ENCODE measurements at places on chromosomes 7 and 10.
A peak's percentile ranks its signal among the peaks of the same experiment; 100 is the strongest.

- no peak for DNase-seq
Measured at GRCh38 chr7:113799896-113800295, 118.9 kb downstream of the PPP1R3A start.

GRCh38 chr10:122276611-122277208, 5.6 kb downstream of the BTBD16 start:
- DNase-seq = peak; percentile 84

DNA sequence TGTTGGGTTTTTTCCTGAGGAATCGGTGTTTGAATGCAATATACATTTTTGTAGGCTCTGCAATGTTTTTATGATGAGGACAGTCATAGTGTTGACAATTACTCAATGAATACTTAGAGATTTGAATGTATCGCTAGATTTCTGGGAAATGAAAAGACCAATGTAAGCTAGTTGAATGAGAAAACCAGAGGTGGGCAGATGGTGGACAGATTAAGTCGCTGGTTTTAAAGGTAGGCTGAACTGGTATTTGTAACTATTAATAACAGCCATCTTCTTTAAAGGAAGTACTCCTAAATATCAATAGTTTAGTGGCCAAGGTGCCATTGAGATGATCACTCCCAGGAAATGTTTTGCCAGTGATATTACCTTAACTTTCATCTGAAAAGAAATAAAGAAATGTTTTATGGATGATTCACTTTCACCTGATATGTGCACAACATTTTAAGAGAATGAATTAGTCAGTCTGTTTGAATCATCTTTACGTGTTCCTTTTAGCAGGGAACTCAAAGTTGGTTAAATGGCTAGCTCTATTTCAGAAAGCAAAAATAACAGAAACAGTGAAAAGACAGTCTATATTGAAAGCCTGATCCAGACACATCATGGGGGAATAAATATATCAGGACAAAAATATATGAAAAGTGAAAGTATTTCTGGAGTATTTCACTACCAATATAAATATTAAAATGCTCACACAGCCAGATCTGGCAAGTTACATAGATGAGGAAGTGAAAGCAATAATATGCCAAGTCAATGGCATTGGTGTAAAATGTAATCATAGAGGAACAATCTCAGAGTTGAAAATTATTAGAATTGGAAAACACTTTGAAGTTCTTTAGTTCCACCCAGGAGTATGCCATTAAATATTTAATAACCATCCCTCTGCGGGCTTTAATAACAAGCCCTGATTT, 20.7 kb downstream of the MET start:
- DNase-seq = no peak

DNA sequence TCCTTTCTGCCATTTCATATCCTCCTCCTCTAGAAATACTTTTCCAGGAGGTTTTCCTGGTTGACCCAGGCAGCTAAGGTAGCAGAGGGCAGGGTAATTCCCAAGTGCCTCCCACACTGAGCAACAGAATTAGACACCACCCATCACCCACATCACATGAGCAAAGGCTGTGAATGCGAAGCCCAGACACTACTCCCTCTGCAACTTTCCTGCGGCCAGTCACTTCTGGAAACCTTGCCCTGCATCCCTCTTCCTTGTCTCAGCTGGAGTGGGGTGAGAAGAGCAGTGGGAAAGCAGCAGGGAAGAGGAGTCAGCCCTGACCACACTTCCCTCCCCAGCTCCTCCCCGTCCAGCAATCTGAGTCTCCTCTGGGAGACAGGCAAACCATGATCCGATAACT, 15.2 kb downstream of the TMEM176B start:
- DNase-seq = no peak

- no peak for DNase-seq
Measured at GRCh38 chr7:9796241-9796640, 1177.4 kb upstream of the PHF14 start.

DNA sequence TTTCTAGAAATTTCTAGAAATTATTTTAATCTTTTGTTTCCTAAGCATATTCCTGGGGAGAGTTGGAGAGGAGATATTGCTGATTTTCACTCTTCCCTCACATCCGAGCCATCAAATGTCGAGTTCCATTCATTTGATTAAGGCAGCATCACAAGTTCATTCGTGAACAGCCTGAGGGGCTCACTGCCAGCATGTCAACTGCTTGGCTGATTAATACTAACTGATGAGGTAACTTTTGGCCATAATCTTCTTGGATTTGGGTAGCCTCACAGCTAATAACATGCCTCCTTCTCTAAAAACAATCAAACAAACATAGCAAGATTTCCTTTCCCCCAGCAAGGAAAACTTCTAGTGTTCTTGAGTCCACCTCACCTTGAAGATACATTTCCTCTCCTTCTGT, 87.1 kb upstream of the AFAP1L2 start:
- DNase-seq = no peak

DNA sequence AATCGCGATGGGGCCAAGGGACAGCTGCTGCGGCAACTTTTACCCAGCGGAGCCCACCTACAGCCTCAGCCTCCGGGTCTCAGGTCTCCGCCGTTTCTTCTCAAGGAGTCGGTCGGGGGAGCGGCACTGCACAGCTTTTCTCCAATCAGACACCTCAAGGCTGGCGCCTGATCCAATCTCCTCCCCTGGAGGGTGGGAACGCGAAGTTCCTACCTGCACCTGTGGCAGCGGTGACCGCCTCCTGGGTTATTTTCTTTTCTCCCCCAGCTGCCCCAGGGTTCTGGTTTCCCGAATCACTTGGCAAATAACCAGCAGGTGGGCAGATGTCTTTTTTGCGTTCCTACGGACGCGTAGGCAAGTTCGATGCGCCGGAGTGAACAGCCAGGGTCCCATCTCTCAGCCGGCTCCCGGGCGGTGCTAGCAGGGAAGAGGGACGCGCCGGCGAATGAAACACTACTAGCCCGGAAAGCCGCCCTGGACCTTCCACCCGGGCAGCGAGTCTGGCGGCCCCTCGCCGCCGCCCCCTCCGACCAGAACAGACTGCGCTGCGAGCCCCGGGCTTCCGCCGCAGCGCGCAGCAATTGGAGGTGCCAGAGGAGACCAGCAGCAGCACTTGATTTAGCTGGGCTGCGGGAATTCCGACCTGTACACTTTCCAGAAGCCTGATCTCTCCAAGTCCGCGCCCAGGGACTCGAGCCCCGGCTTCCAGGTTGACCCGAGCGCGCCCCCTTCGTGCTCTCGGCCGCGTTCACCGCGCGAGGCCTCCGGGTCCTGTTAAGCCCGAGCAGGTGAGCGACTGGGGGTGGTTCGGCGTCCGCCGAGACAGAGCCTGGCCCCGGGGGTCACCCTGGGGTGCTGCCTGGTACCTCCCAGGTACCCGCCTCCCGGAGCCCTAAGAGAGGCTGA, at the start of gene PRR15:
Gene PRR15 (plus strand): TSS at position 246 of the 906 bp plus-strand sequence. CDS start 2,495 bp downstream, outside the sequence.
- peak; percentile 96 for DNase-seq

DNA sequence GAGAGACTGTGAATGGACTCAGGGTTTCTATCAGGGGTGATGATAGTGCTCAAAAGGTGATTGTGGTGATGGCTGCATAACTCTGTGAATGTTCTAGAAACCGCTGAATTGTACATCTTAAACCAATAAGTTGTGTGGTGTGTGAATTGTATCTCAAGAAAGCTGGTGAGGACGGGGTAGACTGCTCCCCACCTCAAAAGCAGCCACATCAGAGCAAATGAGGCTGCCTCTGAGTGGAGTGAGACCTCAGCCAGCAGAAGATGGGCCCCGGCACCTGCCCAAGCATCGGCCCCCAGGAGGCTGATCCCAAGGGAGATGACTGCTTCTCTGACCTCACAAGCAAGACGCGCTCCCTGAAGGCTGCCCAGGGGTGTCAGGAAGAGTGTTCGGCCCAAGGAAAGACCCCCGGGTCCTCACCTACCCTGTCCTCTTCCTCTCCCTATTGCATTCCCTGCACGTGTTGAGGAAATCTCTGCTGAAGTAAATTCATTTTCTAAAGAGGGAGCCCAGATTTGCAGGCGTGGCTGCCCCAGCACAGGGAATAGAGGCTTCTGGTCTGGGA, 279.3 kb upstream of the SHH start:
- DNase-seq = no peak

DNA sequence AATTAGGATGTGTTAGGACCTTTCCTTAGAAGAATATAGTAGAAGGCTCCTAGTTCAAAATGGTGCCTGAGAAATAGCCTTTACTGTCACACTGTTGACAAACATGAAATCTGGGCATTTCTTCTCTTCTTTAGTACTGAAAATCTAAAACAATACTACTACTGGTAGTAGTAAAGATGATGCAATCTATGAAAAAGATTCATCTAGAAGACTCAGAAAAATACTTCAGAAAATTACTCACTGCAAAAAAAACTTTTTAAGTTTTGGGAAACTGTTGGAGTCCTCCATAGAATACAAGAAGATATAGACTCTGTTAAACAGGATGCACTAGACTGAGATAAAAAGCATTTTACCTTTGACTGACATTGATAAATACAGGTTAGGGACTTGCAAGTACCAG, 67.1 kb downstream of the NRF1 start:
- DNase-seq = no peak

DNA sequence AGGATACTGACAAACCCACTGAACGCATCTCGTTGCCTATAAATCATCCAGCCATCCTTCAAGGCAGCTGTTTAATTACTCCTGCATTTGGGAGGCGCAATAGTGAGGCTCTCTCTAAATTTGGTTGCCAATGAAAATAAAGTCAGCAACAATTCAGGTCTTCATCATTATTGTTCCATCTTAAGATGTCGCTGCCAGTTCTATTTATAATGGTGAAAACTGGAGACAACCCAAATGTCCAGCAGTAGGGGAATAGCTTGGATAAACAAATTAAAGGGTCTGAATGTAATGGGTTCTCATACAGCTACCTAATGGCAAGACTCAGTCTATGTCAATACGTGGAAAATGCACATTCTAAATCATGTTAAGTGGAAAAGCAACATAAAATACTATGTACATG, 120.1 kb upstream of the PLXNA4 start:
- no peak for DNase-seq

DNA sequence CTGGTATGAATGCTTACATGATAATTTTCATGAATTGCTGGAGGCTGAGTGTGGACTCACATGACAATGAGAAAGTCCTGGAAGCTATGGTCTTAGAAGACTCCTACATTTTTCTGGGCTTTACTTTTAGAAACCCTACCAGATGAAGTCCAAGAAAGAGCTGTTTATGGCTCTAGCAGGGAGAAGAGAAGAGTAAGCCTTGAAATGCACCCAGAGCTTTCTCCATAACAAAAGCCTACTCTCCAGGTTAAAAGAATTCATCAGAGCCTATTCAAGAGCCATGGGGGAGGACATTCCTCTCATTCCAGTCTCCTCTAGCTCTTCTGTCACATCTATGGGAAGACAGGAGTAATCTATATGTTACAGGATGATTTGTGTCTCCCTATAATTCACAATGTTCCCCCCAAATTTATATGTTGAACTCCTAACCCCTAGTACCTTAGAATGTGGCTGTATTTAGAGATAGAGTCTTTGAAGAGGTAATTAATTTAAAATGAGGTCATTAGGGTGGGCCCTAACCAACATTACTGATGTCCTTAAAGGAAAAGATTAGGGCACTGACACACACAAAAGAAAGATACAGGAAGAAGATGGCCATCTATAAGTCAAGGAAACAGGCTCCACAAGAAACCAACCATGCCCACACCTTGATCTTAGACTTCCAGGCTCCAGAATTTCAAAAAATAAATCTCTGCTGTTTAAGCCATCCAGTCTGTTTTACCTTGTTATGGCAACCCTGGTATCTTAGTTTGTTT, 193.8 kb upstream of the PTER start:
- peak; percentile 66 for DNase-seq

DNA sequence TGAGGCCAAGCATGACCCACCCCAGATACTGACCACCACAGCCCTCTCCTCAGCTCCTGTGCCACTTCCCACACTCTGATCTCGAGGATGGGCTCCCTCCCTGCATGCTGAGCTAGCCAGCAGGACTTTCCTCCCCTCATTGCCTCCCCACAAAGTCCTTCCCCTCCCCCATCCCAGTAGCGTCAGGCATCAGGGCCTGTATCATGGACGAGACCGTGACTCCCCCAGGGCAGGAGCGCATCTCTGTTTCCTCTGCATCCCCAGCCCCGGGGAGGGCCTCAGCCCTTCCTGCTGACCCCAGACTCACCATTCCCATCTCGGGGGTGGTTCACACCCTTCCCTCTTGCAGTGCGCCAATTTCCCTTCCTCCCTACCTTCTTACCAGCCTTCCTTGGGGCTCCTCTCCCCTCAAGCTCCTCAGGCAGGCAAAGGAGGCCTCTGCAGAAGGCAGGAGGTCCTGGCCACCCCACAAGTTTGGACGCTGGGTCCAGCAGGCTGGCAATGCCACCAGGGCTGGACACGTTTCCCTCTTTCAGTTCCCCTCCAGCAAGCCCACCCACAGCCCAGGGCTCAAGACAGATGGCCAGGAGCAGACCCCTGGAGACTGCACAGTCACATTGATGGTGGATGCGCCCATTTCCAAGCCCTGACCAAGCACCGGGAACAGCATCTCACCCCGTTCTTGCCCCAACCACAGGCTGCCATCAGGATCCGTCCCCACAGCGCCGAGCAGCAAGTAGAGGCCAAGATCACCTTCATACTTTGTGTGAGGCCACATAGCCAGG, 36.5 kb downstream of the GRID1 start:
- no peak for DNase-seq

DNA sequence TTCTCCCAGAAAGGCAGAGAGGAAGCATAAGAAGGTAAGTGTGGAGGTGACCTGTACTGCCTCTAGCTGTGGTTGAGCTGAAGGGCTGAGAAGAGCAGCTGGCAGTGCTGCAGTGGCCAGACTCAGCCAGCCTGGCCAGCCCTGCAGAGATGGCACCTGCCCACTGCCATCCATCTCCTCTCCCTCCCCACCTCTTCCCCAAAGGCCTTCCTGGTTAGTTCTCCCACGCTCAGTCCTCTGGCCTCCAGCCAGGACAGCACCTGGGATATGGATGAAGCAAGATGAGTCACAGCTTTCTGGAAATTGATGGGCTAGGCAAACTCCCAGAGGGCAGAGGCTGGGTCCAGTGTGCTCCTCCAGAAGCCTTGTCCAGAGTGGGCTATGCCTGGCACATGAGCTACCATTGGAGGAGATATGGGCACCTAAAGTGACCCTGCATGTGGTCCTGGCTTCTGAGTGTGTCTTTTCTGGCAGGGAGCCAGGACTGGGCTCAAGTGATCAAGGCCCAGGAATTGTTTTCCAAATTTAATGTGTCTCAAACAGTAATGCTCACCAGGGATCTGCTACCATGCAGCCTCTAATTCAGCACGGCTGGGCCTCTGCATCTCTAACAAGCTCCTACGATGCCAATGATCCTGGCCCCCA, 81.0 kb upstream of the CACUL1 start:
- peak; percentile 42 for DNase-seq

DNA sequence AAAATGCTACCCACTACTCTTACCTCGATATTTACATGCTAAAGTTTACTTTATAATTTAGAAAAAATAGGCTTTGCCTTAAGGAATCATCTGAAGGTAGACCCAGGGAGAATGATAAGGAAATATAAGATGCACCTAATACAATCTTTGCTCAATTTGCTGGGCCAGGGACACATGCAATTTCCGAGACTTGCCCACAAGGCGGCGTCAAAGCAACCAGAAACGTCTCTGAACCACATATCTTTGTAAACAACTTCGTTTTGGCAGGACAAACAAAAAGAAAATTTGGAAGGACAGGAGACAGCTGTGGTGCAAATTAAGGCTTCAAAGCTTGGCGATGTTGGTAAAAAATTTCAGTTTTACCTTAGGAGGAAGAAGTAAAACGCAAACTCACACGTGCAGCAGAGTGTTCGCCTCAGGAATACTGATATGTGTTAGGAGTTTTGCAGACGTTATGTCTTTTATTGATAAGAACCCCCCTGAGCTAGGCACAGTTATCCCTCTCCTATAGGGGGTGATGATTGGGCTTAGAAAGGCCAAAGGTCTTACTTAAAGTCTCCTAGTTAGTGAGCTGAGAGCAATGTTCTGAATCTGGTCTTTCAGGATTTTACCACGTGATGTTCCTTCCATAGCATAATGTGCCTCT, 134.3 kb downstream of the PRKCQ start:
- DNase-seq = peak; percentile 82

Measured in endodermal cell (in vitro differentiated cells).